ENCODE measurements at places on chromosomes 13 and 19.
A peak's percentile ranks its signal among the peaks of the same experiment; 100 is the strongest.

GRCh38 chr13:28268800-28269223 is 130.5 kb downstream of the PAN3 start:
- no peak for DNase-seq

GRCh38 chr19:48945415-48945814 is 9.3 kb upstream of the BAX start:
- DNase-seq, result no peak

GRCh38 chr13:72514146-72514545 is 213.3 kb downstream of the MZT1 start:
- DNase-seq, result no peak

- no peak for DNase-seq
These were observed 45.4 kb downstream of the ARHGEF18 start for GRCh38 chr19:7393939-7394730.

DNA sequence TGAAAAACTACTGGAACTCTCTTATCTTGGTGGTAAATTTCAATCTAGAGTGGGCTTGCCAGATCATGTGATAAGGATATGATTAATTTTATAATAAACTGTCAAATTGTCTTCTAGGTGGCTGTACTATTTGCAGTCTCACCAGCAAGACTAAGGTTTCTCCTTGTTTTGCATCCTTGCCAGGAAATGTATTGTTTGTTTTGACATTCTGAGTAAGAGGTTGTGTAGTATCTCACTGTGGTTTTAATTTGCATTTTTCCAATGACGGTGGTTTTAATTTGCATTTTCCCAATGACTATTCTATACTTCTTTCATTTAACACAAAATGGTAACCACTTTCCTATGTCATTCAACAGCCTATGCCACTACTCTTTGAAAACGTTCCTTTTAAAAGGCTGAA is 2.0 kb downstream of the CAB39L start:
- no peak for DNase-seq

DNA sequence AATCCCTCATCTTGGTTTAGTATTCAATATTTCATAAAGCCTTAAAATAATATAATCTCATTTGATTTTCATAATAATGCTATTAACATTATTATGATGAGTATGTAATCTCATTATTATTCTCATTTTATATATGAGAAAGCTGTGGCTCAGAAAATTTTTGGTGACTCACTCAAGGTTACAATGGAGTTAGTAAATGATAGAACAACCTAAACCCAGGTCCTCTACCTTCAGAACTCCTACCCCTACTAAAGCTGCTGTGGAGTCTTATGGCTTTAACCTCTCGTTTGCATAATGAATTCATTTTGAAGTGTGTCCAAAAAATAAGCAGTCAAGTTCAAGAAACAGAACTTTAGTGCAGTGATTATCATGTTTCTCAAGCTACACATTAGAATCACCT is 226.3 kb downstream of the TBC1D4 start:
- DNase-seq, result no peak

DNA sequence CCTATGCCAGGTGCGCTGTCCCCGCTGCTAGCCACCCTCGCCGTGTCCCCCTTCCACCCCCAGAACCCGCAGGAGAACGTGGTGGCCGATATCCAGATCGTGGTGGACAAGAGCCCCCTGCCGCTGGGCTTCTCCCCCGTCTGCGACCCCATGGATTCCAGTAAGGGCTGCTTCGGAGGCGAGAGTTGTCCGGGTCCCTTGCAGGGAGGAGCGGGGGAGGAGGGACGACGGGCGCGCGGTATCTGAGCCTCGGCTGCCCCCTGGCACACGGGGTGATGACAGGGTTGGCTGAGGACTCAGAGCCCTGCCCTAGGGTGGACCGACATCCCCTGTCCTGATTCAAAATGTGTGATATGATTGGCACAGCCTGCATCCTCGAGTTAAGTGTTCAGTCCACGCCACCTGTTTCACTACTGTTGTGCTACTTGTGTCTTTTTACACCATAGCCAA is 653 bp downstream of the MVB12A start:
- peak; percentile 35 for DNase-seq

DNA sequence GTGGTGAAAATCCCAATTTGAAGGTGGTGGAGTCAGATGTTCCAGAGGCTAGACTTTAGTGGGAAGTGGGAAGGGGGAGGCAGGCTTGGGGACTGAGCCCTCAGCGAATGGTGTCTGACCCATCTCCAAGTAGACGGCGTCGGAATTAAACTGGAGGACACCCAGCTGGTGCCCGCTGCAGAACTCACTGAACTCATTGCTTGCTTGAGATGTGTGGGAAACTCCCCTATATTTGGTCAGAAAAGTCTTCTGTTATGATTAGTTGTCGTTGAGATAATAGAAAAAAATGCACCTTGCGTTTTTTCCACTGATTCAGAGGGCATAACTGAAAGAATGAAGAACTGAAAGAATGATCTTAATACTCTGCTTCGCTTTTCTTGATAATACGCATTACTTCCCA is 871 bp upstream of the ZNF583 start:
- DNase-seq, result no peak

DNA sequence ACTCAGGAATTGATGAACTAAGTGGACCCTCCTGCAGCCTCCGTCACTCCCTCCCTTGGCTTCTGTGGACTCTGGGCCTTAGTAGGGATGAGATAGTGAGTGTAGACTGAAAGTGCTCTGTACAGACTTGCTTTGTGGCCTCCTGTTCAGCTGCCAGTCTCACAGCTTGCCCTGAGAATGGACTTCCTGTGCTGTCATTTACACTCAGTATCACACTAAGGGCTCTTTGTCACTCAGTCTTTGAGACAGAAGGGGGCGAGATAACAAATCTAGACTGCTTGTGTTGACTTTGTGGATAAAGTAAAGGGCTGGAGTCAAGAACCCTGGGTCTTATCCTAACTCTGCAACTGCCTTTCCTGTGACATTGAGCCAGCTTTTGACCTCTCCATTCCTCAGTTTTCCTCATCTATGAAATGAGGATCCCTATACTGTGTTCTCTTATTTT is 21.0 kb upstream of the SPRY2 start:
- DNase-seq, result peak; percentile 46

- no peak for DNase-seq
These were observed 52.9 kb downstream of the MBNL2 start for GRCh38 chr13:97274829-97275649.

DNA sequence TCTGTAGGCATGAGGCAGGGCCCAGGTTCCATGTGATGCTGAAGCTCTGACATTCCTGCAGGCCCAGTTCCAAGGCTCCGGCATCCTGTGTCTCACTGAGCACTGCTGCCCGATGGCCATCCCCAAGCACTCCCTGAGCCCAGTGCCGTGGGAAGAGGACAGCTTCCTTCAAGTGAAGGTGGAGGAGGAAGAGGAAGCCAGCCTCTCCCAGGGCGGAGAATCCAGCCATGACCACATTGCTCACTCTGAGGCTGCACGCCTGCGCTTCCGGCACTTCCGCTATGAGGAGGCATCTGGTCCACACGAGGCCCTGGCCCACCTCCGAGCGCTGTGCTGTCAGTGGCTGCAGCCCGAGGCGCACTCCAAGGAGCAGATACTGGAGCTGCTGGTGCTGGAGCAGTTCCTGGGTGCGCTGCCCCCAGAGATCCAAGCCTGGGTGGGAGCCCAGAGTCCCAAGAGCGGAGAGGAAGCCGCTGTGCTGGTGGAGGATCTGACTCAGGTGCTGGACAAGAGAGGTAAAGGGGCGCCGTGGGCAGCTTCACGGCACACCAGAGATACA is 8.0 kb downstream of the ZSCAN22 start:
- DNase-seq, result no peak

GRCh38 chr19:262125-262524 is 29.1 kb downstream of the PLPP2 start:
- DNase-seq, result no peak

GRCh38 chr13:95136638-95137037 is 164.6 kb downstream of the ABCC4 start:
- DNase-seq, result no peak

GRCh38 chr13:80083853-80084676 is 256.9 kb downstream of the SPRY2 start:
- DNase-seq, result no peak

- no peak for DNase-seq
These were observed 20.9 kb downstream of the TMED1 start for GRCh38 chr19:10815007-10815536.

- no peak for DNase-seq
These were observed 440.9 kb downstream of the IRS2 start for GRCh38 chr13:109345433-109345941.

DNA sequence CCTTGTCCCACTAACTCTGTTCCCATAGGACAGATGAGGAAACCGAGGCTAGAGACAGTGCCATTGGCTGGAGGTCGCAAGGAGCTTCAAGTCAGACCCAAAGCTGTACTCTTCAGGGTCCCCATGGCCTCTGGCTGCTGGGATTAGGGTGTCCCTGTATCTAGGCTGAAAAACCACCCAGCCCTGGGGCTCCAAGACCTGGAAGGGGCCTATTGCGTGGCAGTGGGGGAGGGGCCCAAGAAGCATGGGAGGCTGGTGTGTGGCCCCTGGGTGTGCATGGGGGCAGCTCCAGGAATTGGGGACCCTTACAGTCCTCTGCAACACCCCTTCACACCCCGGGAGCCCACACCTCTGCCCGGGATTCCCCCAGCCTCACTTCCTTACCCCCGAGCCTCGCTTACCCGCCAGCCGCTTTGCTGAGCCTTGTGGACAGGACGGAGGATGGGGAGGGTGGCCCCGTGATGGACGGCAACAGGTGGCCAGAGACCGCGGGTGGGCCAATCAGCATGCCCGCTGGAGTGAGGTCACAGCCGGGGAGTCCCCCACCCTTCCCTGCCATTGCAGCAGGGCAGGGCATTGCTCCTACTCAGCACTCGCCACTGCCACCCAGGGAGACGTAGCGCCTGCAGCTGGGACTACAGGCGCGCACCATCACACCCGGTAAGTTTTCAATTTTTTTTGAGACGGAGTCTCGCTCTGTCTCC is at the start of gene JSRP1:
TSS of gene JSRP1 (minus strand) at position 436 of the 704 bp plus-strand sequence. CDS start 1,103 bp downstream, outside the sequence.
- no peak for DNase-seq

DNA sequence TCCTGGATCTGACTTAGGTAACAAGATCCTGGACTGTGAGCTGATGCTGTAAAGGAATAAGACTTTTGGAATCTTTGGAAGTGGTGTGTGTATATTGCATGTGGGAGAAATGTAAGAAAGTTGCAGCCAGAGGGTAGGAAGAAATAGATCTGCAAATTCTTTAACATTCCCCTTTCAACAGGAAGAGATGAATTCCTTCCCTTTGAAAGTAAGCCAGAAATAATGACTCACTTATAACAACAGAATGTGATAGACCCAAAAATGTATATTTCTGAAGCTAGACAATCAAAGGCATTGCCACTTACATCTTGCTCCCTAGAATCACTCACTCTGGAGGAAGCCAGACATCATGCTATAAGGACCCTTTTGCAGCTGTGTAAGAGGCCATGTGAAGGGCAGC is 9.8 kb upstream of the SIAH3 start:
- no peak for DNase-seq

DNA sequence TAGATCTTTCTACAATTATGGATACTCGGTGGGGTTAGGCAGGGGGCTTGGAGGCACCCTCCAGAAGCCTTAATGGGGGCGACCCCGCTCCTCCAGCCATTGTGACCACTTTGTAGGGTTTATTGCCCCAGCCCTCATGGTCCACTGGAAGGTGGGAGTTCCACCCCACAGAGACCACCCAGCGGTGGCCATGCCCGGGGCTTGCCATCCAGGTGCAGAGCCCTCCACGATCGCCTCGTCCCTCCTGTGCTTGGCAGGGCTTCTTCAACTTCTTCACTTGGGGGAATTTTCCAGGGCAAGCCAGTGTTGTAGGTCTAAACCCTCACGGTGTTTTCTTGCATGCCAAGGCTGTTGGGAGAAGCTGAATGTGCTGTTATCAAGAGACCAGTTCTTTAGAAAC is 16.1 kb downstream of the ZNF536 start:
- no peak for DNase-seq

DNA sequence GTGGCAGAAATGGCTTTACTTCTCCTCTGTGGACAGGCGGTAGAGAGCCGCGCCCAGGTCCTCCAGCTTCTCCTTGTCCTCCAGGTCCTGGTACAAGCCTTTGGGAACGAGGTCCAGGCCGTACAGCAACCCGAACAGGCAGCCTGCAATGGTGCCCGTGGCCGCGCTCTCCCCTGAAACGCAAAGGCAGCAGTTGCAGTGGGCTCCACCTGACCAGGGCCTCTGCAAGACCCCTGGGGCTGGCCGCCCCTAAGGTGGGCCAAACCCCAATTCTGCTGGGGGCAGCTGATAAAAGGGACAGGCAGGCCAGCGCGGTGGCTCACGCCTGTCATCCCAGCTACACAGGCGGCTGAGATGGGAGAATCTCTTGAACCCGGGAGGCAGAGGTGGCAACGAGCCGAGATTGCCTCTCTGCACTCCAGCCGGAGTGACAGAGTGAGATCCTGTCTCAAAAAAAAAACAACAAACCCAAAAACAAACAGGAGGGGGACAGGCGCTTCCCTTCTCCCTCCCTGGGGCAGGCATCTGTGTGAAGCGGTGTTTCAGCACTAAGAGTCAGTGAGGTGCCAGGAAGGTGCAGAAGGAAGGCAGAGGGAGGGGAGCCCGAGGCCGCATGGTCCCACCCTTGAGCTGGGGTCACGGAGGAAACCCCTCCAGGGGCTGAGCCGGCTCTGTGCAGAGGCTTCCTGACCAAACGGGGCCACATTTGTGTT is 30.3 kb downstream of the ADPRHL1 start:
- DNase-seq, result no peak

DNA sequence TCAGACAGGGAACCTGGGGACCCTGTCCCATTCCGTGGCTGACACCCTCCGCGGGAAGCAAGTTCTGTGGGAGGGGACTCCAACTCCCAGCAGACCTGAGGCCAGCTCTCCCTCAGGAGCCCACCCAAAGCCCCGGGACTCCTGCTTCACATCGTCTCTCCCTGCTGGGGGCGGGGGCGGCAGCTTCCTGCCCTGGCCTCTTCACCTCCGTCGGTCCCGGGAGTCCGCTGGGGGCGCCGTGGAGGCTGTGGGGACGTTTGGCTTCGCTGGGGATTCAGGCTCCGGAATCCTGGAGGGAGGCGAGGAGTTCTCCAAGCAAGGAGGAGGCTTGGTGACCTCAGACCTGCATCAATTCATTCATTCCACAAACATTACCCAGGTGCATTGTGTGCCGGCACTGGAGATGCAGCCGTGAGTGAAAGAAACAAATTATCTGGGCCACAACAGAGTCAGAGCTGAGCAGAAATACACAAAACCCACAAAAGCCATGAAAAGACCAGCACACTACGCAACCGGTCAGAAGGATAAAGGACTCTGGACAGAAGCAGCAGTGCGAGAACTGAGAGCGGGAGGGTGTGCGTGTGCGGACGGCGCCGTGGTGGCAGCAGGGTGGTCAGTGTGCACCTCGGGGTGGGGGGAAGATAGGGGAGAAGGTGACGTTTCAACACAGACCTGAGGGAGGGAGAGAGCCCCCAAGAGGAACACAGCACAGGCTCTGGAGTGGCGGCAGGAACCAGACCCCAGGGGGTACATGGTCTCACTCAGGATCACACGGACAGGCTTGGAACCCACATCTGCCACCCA is 19.0 kb downstream of the EPS8L1 start:
- no peak for DNase-seq
